ENCODE measurements at places on chromosomes 11 and 22.

DNA sequence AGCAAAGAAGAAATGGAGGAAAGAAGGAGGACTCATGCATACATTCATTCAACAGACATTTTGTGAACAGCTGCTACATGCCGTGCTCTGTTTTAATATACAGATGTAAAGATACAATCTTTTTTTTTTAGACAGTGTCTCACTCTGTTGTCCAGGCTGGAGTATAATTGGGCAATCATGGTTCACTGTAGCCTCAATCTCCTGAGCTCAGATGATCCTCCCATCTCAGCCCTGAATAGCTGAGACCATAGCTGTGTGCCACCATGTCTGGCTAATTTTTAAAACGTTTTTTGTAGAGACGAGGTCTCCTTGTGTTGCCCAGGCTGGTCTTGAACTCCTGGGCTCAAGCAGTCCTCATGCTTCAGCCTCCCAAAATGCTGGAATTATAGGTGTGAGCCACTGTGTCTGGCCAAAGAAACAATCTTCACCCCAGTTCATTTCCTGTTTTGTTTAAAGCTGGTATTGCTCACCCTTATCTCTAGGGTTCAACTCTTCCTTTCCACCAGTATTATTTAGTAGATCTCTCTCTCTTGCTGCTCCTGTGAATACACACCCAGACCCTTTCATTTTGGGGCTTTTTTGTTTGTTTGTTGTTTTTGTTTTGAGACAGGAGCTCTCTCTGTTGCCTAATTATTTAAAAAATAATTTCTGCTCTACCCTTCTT is 69.8 kb downstream of the RNF169 start:
- H3K4me3 ChIP-seq = no peak overlapping the region
- H3K27ac ChIP-seq = no peak overlapping the region
- H3K27me3 ChIP-seq = no peaks in the 10 kb centered on the region
- no peak for DNase-seq

DNA sequence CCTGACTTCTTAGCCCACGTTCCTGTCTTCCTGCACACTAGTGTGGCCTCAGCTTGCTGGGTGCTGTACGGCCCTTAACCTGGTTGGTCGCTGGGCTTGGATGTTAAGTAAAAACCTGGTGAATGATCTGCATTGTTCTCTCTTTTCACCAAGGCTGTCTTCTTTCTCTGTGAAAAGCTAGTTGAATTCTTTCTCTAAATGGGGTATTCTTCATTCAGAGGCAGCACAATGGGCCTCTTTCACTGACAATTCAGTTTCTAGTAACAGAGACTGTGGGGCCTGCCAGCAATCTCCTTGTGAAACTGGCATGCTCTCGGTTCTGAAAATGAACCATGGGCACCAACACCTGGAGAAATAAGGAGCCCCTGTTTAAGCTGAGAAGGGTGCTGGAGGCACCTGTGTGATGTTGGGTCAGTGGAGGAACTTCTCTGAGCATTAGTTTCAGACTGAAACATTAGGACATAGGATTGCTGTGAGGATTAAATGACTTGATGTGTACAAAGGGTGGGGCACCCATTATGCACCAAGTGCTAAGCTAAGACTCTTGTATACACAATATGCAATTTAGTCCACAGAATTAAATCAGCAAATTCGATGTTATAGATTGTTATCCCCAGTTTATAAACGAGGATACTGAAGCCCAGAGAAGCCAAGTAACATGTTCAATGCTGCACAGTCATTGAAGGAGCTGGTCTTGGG is 33.1 kb upstream of the ELF5 start:
- H3K27ac ChIP-seq = no peak overlapping the region
- no peaks in the 10 kb centered on the region for H3K4me1 ChIP-seq
- no peak overlapping the region for H3K4me3 ChIP-seq
- H3K36me3 ChIP-seq = no peaks in the 10 kb centered on the region

GRCh38 chr11:132680584-132680983 is 851.7 kb downstream of the OPCML start:
- peaks cover 4% of the 10 kb centered on the region for H3K4me1 ChIP-seq
- no peaks in the 10 kb centered on the region for H3K27me3 ChIP-seq
- DNase-seq = no peak
- H3K27ac ChIP-seq = no peak overlapping the region
- no peak overlapping the region for H3K4me3 ChIP-seq
- no peaks in the 10 kb centered on the region for H3K36me3 ChIP-seq

GRCh38 chr11:62930157-62930556 is 9.0 kb upstream of the CHRM1 start:
- H3K4me1 ChIP-seq = peaks cover 3% of the 10 kb centered on the region
- H3K27ac ChIP-seq = no peak overlapping the region
- H3K27me3 ChIP-seq = peaks cover 31% of the 10 kb centered on the region
- H3K36me3 ChIP-seq = no peaks in the 10 kb centered on the region
- no peak for DNase-seq

- H3K27me3 ChIP-seq = peaks cover 27% of the 10 kb centered on the region
- H3K4me1 ChIP-seq = no peaks in the 10 kb centered on the region
- H3K36me3 ChIP-seq = no peaks in the 10 kb centered on the region
- H3K27ac ChIP-seq = no peak overlapping the region
These were observed 442.7 kb downstream of the MIAT start for GRCh38 chr22:27099946-27100722.

GRCh38 chr11:131038597-131038996 is 122.3 kb upstream of the SNX19 start:
- no peak overlapping the region for H3K4me3 ChIP-seq
- H3K36me3 ChIP-seq = no peaks in the 10 kb centered on the region
- no peak for DNase-seq
- peaks cover 5% of the 10 kb centered on the region for H3K4me1 ChIP-seq
- no peaks in the 10 kb centered on the region for H3K27me3 ChIP-seq

DNA sequence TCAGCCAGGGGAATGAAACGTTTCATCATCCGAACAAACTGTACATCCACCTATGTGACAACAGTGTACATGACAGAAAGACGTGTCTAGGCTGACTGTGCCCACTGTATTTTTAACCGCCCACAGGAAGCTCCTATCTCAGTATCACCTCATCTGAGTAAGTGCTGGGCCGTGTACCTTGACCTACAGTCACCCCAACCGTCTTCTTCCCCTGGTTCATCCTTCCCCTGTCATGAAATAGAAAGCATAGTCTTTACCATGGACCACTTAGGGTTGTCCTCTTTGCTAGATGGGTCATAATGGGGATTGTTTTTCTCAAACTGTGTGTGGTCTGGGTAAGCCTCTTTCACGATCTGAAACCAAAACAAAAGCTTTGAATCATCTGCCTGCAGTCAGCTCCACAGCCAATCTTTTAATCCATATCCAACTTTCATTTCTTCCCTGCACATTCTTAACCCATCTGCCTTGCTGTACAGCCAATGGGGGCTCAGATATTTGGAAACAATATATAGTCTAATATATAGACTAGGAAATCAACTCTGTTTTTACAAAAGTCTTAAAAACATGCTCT is 4.2 kb downstream of the THYN1 start:
- H3K36me3 ChIP-seq = peaks cover 13% of the 10 kb centered on the region
- no peaks in the 10 kb centered on the region for H3K27me3 ChIP-seq
- no peak overlapping the region for H3K4me3 ChIP-seq
- H3K27ac ChIP-seq = no peak overlapping the region
- no peak for DNase-seq
- H3K4me1 ChIP-seq = peaks cover 6% of the 10 kb centered on the region

GRCh38 chr22:35804421-35804820 is 86.7 kb downstream of the APOL5 start:
- no peak overlapping the region for H3K4me3 ChIP-seq
- DNase-seq = no peak
- peaks cover 6% of the 10 kb centered on the region for H3K36me3 ChIP-seq
- peaks cover 3% of the 10 kb centered on the region for H3K4me1 ChIP-seq
- H3K27me3 ChIP-seq = no peaks in the 10 kb centered on the region

DNA sequence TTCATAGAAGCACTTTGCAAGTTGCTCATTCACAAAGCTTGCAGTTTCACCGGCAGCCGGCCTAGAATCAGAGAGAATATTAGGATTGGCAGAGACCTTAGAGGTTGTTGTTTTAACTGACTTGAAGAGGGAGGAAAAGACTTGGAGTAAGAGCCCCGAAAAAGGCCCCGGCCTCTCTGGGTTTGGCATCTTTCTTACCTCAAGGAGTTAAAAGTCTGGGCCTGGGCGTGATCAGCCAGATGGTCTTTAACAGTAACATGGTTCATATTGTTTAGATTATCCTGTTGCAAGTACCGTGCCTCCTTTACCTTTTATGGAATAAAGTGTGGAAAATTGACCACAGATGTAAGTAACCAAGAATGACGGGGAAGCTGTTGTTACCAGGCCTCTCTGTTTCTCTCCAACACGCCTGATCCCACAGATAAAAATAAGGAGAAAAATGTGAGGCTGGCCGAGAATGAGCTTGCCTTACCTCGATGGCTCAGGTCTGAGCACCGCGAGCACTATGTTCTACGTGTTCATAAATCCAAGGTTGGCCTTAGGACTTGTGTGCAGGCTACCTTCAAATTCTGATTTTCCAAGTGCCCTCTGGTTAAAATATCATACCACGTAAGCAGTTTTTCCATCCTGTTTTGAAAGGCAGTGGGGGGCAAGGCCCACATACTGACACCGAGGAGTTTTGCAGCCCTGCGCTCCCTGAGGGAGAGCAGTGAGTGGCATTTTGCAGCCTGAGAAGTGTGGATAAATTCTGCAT is 56.4 kb downstream of the PARVA start:
- H3K4me3 ChIP-seq = no peak overlapping the region
- peaks cover 21% of the 10 kb centered on the region for H3K4me1 ChIP-seq
- peak; percentile 99 for DNase-seq
- H3K27me3 ChIP-seq = no peaks in the 10 kb centered on the region
- H3K36me3 ChIP-seq = peaks cover 1% of the 10 kb centered on the region

- H3K27me3 ChIP-seq = no peaks in the 10 kb centered on the region
These were observed 71.5 kb upstream of the BID start for GRCh38 chr22:17845790-17846189.

- no peak overlapping the region for H3K27ac ChIP-seq
- no peaks in the 10 kb centered on the region for H3K27me3 ChIP-seq
- no peak overlapping the region for H3K4me3 ChIP-seq
These were observed 59.6 kb downstream of the TRMU start for GRCh38 chr22:46395145-46395544.

GRCh38 chr22:48209473-48210197 is 1447.2 kb downstream of the TBC1D22A start:
- no peaks in the 10 kb centered on the region for H3K4me1 ChIP-seq
- no peak overlapping the region for H3K4me3 ChIP-seq
- no peak for DNase-seq
- H3K36me3 ChIP-seq = no peaks in the 10 kb centered on the region

DNA sequence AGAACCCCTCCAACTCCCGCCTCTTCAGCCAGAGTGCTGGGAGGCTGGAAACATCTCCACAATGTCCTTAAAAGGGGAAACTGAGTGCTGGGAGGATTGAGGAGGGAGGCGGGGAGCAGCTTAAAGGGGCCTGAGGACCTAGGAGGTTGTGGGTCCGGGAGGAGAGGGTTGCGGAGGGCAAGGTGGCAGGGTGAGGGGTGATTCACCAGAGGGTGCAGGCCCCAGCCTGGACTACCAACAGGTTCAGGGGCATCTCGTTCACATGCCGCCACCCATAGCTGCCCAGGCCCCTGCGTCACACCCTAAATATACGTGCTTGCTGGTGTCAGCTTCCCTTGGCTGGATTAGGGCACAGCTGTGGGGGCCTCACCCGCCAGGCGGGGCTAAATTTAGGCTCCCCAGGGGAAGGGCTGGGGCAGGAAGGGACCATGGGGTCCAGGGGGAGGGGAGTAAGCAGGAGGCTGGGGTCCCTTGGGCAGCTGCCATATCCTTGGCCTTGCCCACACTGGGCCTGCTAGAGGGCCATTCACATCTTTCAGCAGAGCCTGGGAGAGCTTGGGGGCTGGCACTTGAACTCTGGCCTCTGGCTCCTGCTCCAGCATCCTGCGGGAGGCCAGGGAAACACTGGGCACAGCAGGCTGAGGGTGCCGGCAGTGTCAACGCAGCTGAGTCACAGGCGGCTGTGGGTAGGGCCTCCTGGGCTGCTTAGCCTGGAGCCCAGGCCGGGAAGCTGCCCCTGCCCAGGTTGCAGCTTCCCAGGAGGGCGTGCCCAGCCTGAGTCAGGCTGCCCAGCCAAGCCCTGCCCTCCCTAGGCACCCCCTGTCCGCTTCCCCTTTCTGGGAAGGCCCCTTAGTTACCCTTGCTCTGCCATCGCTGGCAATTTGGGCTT is 1.3 kb downstream of the EHBP1L1 start:
- peak; percentile 69 for DNase-seq
- H3K27ac ChIP-seq = peak overlapping the region; percentile 80

GRCh38 chr11:9060700-9061111 is 30.7 kb downstream of the SCUBE2 start:
- no peak for DNase-seq
- H3K27me3 ChIP-seq = no peaks in the 10 kb centered on the region
- H3K4me1 ChIP-seq = no peaks in the 10 kb centered on the region
- H3K4me3 ChIP-seq = no peak overlapping the region

DNA sequence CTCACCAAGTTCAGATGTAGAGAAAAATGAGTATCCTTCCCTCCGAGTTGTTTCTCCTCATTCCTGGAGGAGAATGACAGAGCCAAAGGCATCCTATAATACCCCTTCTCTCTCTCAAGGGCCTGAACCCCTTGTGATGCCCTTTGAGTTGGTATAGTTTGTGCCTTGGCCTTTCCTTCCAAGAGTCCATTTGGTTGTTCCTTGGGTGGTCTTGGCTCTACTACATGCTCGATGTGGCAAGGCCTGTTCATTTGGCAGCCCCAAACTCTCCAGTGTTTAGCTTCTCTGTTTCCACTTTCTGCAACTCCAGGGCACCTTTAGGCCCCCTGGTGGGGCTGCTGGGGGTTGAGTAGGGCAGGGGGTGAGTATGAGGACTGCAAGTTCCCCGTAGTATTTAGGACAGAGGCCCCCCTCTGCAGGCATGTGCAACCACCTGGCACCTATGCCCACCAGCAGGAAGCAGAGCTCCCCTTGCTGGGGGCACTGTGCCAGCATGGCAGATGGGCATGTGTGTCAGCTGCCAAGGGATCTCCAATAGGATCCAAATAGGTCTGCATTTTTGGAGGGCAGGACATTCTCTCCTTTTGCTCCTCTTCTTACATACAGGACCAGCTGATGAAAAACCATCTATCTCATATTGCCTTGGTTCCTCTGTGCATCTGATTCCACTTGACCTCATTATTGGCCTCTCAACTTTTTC is 217.2 kb upstream of the CADM1 start:
- DNase-seq = no peak
- H3K36me3 ChIP-seq = no peaks in the 10 kb centered on the region
- no peak overlapping the region for H3K4me3 ChIP-seq
- peaks cover 2% of the 10 kb centered on the region for H3K4me1 ChIP-seq

DNA sequence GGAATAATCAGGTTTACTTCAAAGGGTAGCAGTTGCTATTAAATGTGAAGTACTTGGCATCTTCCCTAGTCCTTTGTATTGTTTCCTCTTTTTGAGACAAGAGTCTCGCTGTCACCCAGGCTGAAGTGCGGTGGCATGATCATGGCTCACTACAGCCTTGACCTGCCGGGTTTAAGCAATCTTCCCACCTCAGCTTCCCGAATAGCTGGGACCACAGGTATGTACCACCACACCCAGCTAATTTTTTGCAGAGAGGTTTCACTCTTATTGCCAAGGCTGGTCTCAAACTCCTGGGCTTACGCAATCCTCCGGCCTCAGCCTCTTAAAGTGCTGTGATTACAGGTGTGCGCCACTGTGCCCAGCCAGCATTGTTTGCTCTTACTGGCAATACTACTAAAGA is 36.2 kb upstream of the RAPSN start:
- H3K4me1 ChIP-seq = peaks cover 2% of the 10 kb centered on the region
- DNase-seq = no peak
- H3K4me3 ChIP-seq = no peak overlapping the region
- H3K36me3 ChIP-seq = peaks cover 11% of the 10 kb centered on the region
- no peaks in the 10 kb centered on the region for H3K27me3 ChIP-seq
- H3K27ac ChIP-seq = no peak overlapping the region

GRCh38 chr11:1619449-1619848 is 2.5 kb downstream of the KRTAP5-4 start:
- H3K36me3 ChIP-seq = no peaks in the 10 kb centered on the region
- no peaks in the 10 kb centered on the region for H3K4me1 ChIP-seq
- no peak overlapping the region for H3K27ac ChIP-seq
